Stromal cell of bone marrow (primary cell): ENCODE measurements at places on chromosomes 3 and 15.
A peak's percentile ranks its signal among the peaks of the same experiment; 100 is the strongest.

- DNase-seq, result no peak
These were observed 55.1 kb upstream of the SPRED1 start for GRCh38 chr15:38197553-38197952.

DNA sequence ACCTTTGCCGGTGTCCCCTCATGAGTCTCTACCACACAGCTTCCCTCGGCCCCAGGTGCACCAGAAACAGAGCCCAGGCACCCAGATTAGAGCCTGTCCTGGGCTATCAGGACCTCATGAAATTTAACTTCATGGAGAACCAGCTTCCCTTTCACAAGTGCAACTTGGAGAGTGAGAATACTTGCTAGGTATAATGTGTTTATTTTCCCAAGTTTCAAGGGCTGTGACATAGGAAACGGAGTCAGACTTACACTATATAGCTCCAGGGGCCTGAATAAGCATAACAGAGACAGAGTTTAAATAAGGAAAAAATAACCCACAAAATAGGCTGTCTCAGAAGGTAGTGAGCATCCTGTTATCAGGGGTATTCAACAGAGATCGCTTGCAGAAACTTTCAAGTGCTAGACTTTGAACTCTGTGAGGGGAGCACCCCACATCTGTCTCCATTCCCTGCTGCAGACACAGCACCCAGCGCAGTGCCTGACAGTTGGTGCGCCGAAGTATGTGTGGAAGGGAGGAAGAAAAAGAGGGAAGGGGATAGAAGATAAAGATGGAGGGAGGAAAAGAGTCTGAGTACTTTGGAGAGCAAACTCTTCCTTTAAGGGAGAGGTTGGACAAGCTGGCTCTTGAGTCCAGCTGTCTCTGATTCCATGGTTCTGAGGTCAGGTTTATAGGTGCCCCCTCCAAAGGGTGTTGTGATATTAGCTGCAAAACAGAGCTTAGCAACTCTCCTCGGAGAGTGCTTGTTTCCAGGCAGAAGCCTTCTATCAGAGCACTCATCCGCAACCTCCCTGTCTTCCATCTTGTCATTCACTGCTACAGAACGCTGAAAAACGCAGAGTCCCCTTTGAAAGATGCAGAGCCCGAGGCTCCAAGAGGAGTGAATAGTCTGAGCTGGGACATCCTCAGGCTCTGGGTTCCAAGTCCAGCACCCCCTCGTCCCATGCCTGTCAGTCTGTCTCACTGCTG lies 84.8 kb downstream of the CPN2 start:
- DNase-seq, result no peak

DNA sequence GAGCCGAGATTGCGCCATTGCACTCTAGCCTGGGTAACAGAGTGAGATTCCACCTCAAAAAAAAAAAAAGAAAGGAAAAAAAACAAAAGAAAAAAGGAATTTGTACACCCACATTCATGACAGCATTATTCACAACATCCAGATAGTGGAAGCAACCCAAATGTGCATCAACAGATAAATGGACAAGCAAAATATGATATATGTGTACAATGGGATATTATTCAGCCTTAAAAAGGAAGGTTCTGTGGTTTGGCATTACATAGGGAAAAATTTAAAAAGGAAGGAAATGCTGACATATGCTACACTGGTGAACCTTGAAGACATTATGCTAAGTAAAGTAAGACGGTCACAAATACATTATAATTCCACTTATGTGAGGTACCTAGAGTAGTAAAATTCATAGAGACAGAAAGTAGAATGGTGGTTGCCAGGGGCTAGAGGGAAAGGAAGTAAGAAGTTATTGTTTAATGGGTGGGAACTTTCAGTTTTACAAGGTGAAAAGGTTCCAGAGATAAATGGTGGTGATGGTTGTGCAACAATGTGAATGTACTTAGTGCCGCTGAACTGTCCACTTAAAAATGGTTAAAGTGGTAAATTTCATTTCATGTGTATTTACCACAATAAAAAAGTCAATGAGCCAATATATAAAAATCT lies 118.5 kb downstream of the MYLK start:
- DNase-seq, result no peak

DNA sequence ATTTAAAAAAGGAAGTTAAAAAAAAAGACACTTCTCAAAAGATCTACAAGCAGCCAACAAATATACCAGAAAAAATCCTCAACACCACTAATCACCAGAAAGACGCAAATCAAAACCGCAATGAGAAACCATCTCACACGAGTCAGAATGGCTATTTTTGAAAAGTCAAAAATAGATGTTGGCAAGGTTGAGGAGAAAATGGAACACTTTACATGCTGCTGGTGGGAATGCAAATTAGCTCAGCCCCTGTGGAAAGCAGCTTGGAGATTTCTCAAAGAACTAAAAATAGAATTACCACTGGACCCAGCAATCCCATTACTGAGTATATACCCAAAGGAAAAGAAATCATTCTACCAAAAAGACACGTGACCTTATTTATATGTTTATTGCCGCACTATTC lies 574.7 kb upstream of the ADAMTS9 start:
- DNase-seq, result peak; percentile 25

DNA sequence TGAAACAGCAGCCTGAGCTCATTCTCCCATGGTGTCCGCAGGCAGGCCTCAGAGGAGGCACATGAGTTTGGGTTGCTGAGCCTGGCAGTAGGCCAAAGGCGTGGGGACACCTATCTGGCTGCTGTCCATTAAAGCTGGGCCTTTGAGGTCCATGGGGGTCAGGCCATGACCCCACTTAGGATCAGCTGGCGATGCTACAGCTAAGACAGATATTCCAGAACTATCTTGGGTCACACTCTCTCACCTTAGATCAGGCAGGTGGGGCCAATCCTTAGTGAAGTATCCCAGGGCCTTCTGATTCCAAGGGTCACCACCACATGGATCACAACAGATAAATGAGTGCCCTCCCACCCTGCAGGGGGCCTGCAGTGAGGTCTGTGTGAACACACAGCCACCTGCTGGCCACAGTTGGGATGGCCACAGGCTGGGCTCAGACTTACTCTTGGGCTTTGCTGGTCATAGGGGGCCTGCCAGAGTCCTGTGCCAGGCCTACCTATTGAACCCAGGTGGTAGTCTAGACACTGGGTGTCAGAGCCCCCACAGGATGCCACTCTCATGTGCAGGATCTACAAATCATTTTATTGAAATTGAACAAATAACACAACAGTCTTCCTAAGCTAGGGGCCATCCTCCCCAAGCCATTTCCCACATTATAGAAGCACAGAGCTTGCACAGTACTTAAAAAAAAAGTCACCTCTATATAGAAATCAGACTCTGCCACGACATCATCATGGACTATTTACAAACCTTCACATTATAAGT lies 2.0 kb upstream of the HYAL2 start:
- no peak for DNase-seq

DNA sequence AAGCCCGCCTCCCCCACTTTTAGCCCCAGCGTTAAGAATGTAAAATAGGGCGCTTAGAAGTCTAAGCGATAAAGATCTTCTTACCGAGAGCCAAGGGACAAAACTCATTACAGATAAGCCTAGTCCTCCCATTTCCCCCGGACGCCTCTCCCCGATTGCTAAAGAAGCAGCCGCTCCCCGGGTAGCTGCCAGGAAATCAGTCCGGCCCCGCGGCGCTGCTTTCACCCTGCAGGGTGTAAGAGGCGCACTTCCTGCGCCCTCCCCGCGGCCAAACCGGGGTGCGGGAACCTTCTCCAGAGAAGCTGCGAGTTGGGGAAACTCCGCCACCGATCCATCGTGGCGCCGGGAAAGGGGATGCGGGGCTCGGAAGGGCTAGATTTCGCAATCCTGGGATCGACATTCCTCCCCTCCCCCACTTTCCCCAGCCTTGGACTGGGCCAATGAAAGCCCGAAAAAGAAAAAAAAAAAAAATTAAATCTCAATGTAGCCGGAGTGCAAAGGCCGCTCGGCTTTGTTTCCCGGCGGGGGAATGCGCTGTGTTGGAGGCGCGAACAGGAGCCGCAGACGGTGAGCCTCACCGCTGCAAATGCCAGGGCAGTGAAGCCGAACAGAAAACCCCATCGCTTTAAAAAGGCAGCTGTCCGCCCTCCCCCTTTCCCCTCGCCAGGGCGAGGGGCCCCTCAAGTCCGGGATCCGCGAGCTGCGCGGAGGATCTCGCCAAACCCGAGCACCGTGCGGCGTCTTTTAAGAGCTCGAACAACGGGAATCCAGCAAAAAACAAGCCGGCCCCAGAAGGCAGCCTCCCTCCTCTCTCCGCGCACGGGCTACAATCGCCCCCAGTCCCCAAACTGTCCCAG lies 626 bp upstream of the PTPRG start:
- DNase-seq, result peak; percentile 66

- no peak for DNase-seq
These were observed 21.7 kb downstream of the FBLN2 start for GRCh38 chr3:13570391-13571194.

DNA sequence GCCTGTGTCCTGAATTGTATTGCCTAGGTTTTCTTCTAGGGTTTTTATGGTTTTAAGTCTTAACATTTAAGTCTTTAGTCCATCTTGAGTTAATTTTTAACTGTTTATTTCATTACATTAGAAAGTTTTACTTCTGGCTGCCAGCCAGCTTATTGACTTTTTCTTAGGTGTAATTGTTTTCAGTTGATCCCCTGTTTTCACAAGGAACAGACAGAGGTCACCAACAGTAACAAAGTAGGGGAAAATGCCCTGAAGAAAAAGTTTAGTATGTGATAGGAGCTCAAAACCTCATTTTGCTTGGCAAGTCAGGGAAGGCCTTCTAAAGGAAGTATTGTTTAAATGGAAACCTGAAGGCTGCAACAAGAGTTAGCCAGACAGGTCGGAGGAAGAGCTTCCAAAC lies 10.4 kb downstream of the WDR48 start:
- DNase-seq, result no peak

DNA sequence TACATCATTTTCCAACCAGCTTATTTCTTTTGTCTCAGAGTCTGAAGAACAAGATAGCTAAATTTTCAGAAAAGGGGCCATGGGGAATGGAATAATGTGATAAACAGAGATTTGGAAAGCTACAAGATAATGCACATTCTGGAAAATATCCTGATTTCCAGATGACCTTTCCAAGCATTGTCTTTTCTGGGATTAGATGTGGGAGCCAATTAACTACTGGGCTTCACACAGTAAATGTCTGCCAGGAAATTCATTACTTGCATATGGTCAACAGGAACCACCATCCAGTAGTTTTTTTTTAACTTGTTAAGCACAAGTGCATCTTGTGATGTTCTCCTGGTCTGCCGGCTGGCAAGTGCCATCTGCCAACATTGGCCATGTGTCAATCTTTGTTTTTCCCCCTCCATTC lies 131.1 kb upstream of the BFSP2 start:
- no peak for DNase-seq

- no peak for DNase-seq
These were observed 44.2 kb upstream of the STT3B start for GRCh38 chr3:31488475-31489017.

DNA sequence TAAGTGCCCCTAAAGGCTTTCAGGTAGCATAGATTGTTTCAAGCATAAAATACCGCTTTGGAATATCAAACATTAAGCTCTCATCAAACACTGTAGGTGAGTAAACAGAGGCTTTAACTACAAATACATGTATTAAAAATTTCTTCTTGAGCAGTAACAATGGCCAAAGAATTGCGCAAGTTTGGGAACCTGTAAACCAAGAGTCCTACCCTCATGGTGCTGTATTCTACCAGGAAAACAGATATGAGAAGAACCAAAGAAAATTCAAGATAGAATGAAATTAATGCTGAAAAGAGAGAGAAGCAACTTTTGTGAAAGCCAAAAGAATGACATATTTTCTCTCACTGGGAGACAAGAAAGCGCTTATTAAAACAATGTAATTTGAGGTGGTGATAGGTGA lies 45.5 kb downstream of the CPNE4 start:
- no peak for DNase-seq

DNA sequence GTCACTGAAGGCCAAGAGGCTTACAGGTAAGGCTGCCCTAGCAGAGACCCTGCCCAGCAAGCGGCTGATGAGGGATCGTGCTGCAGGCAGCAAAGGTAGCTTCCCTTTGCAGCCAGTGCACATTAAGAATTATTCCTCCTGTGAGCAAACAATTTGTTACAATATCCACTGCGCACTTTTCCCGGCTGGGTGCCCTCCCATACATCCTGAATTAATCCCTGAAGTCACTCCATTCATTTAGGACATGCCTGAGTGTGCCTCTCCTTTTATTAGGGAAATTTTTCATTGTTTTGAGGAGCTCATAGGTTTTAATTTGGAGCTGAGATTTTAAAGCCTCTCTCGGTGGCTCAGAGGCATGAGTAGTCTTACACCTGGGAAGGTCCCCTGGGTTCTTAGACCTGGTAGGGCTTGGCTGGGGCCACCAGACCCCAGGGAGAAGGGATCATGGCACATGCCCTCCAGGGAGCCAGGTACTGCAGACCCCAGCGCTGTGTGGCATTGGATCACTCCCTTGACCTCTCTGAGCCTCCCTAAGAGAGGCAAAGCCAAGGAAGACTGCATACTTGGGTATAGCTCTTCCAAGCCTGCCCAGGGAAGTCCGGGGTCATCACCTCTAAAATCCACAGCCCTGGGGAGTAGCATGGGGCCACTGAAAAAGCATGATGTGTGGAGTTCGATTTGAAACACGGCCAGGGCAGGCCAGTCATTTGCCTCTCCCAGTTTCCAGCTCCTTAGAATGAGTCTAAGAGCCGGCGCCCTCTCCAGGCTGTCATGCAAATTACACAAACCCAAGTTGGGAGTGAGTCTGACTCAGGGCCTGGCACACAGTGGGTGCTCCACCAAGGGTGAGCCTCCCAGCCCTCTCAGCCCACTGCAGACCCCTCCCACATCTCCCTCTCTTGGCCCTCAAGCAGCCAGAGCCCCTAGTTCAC lies 151.9 kb upstream of the LINGO1 start:
- DNase-seq, result peak; percentile 8

DNA sequence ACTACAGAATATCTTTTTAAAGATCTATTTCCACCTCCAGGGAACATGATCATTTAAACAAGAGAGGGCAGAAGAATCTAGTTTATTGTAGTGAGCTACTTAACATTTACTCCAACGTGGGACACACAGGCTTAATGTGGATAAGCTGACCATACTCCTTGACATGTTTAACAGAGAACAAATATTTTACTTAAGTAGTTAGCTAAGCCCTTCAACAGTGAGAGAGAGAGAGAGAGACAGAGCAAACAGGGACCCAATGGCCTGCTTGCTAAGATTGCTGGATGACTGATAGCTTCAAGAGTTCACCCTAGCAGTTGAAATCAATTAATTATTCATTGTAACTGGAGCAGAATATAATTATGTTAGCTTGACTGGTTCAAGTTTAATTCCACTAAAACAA lies 158.6 kb downstream of the ADAM10 start:
- DNase-seq, result no peak

DNA sequence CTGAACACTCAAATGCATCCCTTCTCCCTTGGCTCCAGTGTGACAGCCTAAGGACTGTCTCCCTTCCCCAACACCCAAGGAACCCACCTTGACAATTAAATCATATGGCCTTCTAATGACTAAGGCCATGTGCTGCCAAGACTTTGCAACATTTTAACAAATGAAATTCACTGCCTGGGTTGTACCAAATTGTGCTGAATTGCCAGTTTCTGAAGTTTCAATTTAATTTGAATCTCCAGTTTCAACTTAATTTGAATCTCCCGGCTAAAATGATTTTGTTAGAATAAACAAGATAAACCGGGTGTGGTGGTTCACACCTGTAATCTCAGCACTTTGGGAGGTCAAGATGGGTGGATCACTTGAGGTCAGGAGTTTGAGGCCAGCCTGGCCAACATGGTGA lies 72.4 kb upstream of the RAP2B start:
- DNase-seq, result no peak

- DNase-seq, result no peak
These were observed 494.0 kb upstream of the SUCLG2 start for GRCh38 chr3:68148447-68148846.

GRCh38 chr3:31462050-31462569 lies 70.6 kb upstream of the STT3B start:
- DNase-seq, result no peak
